ENCODE measurements at places on chromosomes 16 and 17.

- peak; percentile 50 for DNase-seq
Observed at GRCh38 chr17:27493088-27493487, 36.8 kb downstream of the KSR1 start.

DNA sequence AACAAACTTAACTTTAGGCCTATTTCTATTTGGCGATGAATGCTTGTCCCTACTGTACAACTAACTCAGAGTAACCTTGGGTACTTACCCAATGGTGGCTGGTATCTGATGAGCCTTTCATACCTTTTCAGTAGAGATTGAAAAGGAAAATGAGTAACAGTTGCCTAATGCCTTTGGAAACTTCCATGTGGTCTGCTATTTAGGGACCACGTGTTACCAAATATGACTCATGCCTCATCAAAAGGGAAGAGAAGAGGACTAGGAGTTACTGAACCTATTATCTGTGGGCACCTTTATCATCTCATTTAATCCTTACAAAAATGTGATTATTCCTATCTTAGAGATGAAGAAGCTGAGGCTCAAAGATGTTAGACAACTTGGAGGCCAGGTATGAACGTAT is 8.1 kb downstream of the MYOCD start:
- DNase-seq, result peak; percentile 47

DNA sequence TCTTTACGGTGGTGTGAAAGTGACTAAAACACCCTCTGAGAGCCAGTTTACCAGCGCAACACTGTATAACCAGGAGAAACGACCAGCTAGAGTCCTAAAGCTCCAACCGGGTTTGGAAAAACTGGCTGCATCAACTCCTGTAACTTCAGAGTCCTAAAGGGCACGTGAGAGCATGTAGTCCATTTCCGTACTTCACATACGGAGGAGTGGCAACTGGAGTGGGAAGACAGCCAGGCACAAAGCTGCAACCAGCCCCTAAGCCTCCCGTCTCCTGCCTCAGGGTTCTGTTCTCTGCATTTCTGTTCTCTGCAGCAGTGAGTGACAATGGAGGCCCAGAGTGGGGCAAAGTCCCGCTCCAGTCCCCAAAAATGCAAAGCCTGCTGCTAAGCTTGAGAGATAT is 19.2 kb downstream of the TEKT1 start:
- DNase-seq, result no peak

DNA sequence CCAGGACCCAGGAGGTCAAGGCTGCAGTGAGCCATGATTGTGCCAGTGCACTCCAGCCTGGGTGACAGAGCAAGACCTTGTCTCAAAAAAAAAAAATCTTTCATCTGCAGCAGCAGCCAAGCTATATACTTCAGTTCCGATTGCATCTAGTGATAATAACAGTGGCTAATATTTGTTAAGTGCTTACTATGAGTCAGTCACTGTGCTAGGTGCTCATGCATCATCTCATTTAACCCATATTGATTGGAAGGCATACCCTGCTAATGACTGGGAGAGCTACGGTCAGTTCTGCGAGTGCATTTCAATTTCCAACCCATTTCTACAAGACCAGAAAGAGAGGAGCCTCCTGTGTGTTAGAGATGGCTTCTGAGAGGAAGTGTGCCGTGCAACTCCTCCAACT is 7.7 kb upstream of the TUBG2 start:
- no peak for DNase-seq

- peak; percentile 49 for DNase-seq
Observed at GRCh38 chr17:33014751-33015150, 23.1 kb downstream of the SPACA3 start.

GRCh38 chr17:76336756-76337412 is 16.8 kb downstream of the PRPSAP1 start:
- no peak for DNase-seq

DNA sequence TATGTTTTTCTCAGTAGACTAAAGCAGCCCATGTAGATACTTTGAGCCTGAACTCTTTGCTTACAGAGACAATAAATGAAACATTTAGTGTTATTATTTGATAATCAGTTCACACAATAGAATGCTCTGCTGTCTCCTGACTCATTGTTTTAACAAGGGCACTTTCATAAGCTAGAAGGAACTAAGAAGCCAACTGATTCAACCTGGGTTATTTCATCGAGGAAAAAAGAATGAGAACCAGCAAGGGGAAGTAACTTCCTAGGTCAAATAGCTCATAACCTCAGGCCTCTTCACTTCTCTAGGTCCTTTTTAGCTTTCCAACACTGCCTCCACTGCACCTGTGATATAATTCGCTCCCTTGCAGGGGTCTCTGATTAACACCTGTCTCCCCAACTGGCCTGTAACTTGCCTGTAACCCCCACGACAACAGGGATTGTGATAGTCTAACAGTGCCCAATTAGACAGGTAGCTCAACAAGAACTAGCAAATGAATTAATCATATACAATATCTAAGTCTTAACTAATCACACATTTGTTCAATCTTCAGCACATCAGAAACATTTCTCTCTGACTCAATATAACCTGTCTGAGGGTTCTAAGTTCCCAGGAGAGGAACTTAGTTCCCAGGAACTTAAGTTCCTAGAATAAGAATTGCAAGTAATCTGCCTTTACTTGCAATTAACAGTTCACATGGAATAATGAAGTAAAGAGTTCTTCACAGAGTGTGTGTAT is 34.8 kb downstream of the RFFL start:
- DNase-seq, result no peak

DNA sequence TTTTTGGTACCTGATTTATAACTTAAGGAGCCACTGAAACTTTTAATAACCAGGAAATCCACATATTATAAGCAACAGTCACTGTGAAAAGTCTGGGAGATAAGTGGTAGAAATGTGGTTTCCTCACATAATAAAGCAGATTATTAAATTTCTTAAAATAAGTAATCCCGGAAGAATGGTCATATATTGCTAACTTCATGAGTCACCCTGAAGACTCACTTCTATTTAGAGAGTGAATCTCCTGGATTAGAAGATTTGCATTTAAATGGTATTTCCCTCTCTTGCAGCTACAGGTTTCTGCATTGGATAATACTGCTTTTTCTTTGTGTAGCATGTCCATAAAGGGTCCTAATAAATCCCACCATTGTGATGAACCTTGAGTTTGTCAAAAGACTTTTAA is 1286.8 kb upstream of the CDH8 start:
- no peak for DNase-seq

DNA sequence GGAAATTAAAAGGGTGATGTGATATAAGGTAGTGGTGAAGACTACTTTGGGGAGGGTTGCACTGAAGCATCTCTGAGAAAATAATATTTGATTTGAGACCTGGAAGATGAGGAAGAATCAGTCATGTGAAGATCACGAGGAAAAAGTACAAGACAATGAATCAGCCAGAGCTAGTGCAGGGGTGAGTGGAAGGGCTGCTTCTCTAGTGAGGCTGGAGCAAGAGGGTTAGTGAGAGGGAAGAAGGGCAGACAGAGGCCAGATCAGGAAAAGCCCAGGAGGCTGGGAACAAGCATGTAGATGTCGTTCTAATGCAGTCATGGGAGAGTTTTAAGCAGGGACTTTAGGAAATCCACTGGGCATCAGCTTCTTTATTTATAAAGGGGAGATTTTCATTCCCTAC is 504.2 kb upstream of the SALL1 start:
- DNase-seq, result no peak

GRCh38 chr17:59149051-59149450 is 5.9 kb downstream of the SKA2 start:
- DNase-seq, result peak; percentile 24

DNA sequence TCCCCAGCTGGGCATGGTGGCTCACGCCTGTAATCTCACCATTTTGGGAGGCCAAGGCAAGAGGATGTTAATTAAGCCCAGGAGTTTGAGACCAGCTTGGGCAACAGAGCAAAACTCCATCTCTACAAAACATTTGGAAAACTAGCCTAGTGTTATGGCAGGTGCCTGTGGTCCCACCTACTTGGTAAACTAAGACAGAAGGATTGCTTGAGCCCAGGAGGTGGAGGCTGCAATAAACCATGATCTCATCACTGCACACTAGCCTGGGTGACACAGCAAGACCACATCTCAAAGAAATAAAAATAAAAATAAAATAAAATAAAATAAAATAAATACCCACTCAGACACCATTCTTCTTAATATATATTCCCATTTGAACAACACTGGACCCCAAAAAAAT is 32.0 kb downstream of the EMP2 start:
- no peak for DNase-seq

DNA sequence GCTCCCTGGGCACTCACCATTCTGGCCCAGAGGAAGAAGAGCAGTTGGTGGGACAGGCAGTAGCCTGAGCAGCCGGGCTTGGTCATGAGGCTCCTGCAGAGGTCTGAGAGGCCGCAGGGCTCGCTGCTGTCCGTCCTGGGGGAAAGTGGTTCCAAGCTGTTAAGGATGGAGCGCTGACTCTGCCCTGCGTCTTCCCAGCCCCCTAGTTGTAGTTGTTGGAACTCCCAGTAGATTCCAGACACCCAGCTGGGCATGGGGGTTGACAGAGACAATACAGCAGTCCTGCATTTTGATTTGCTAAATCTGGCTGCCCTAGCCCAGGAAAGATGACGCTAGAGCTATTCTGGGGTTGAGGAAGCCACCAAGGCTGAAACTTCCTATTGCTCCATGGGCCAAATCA is 7.3 kb downstream of the C16orf89 start:
- no peak for DNase-seq

DNA sequence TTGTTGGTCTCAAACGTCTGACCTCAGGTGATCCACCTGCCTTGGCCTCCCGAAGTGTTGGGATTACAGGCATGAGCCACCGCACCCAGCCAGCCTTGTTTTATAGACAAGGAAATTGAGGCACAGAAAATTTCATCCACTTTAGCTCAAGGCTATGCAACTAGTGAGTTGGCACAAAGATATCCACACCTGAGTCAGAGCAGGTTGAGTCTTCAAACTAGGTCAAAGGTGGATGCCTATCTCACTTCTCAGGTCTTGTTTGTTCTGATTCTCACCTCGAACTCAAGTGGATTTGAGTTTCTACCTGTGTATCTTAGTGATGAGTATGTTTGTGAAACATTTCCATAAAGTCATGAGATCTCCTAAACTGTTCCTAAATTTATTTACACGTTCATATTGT is 35.6 kb upstream of the GAS7 start:
- no peak for DNase-seq

GRCh38 chr16:5502467-5502869 is 404.9 kb upstream of the EEF2KMT start:
- no peak for DNase-seq

- peak; percentile 76 for DNase-seq
Observed at GRCh38 chr17:43576563-43577229, 30.6 kb upstream of the ETV4 start.

DNA sequence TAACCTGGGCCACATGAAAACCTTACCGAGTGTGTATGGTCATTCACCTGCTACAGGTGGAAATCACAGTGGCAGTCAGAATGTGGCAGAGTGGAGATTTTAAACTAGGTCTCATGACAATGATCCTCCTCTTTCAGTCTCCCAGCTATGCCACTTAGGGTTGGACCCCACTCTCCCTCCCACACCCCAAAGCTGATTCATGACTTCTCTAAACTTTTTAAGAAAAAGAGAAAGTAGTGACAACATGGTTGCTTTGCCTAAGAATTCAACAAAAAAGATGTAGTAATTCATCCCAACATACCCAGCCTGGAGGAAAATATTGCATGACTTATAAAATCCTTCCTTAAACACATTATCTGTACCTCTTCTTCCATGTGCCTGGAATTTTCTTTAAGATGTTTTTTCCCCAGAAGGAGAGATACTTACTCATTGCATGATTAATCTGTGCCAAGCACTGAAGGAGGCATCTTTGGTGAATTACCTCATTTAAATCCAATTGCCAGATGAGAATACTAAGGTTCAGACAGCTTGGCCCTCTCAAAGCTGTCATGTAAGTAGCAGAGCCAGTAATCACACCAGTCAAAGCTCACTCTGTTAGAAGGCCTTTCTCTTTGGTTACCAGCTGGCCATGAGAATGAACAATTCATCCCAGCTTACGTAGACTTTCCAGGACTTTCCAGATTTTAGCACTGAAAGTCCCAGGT is 119.9 kb downstream of the COPRS start:
- peak; percentile 72 for DNase-seq

DNA sequence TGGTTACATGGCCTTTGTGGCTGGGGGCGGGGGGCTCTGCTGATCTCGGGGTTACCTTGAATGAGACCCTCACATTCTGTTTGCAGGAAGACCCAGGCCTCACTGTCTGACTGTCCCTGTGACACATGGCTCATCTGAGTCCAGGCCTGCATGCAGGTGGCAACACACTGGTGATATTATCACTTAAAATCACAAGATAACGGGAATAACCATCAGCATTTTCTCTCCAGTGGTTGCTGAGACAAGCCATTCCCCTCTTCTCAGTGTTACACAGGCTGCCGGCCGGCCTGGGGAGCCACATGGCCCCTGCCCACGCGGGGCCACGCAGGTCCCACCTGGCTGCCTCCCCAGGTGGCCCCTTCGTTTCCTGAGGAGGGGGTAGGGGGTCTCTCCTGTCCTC is 197.6 kb downstream of the ENGASE start:
- no peak for DNase-seq

GRCh38 chr16:27289669-27290068 is 21.1 kb upstream of the NSMCE1 start:
- no peak for DNase-seq

GRCh38 chr17:79044462-79044861 is 20.5 kb downstream of the C1QTNF1 start:
- DNase-seq, result no peak

GRCh38 chr17:32899236-32900013 is 22.5 kb upstream of the MYO1D start:
- DNase-seq, result no peak

DNA sequence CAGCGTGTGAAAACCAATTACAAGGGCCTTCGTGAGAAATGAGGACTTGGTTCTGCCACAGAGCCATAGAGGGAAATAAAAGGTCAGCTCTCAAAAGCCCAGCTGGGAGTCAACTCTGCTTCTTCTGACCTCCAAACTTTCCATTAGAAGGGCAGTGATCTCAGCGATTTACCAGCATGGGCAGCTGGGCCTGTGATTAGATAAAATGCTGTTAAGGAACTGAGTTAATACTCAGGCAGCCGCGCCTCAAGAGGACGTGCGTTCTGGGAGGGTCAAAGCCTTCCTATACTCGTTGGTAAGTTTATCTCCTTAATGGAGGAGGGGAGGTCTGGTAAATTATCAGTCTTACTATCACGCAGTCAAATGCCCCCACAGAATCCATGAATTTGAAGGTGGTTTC is 480.2 kb upstream of the ERCC4 start:
- no peak for DNase-seq

GRCh38 chr17:48483471-48484131 is 47.2 kb downstream of the HOXB1 start:
- DNase-seq, result peak; percentile 93
